ENCODE measurements at places on chromosomes 3 and 15.

DNA sequence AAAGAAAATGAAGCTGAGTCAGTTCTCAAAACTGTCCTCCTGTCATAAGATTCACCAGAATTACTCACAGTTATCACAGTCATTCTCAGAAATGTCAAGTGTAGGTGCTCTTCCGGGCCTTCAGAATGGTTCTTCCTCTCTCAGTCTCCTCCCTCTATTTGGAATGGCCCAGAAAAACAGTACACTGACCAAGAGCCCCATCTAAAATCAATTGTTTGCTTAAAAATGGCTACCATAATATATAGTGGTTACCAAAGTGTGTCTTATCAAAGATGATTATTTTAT, 99.8 kb downstream of the MECOM start:
- DNase-seq, result no peak

- DNase-seq, result no peak
Measured at GRCh38 chr3:123499322-123499721, 50.4 kb upstream of the ADCY5 start.

GRCh38 chr15:62559381-62559733, 394.3 kb upstream of the C2CD4B start:
- no peak for DNase-seq

DNA sequence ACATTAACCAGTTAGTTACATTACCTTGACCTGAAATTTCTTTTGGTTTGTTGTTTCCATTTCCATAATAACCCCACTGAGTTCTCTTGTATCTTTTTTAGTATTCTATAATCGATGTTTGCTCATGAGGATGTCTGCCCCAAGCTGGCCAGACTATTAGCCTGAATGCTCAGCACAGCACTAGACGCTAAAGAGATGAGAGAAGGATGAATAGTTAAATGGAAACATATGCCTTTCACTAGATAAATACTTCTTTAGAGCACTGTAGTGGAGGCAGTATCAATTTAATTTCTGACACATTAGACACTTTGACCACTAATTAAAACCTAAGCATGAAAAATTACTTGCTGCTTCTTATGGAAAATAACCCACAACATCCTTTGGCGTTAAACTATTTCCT, 654.9 kb upstream of the KCNMB2 start:
- no peak for DNase-seq

DNA sequence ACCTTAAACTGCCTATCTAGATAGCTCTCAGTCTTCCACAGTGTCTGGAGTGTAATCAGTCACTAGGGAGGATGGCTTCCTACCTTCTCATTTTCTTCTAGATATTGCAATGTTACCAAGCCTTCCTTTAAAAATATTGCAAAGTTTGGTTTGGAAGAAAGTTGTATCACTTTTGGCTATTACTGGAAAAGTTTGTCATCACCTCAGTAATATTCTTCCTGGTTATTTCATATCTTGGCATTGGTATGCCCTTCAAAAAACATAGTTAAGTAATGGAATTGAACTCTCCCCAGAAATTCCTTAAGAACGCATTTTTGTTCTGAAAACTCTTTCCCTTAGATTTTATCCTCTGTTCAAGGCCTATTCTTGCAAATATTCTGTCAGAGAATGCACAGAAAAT, 179.3 kb upstream of the MME start:
- DNase-seq, result no peak

DNA sequence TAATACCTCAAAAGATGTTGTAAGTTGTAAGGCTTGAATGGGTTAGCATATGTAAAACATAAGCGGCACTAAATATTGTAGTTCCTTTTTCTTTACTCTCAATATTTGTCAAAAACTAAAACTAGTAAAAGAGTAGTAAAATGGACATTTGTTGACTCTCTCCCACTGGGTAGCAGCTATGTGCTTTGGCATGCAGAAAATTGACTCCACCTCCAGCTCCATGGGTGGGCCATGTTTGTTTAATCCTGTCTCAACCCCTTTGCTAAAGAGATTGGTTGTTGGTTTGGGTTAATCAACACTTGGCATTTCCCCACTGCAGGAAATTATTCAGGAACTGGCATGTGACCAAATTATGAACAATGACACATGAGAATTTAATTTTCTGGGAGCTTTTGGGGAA, 114.8 kb downstream of the EOMES start:
- no peak for DNase-seq

DNA sequence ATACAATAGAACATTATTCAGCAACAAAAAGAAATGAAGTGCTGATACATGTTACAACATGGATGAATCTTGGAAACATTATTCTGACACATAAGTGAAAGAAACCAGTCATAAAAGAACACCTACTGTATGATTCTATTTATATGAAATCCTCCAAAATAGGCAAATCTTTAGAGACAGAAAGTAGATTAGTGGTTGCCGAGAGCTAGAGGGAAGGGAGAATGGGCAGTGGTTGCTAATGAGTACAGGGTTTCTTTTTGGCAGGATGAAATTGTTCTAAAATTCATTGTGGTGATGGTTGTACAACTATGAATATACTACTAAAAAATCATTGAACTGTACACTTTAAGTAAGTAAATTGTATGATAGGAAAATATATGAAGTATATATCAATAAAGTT, 6.3 kb upstream of the LRRC58 start:
- DNase-seq, result no peak

DNA sequence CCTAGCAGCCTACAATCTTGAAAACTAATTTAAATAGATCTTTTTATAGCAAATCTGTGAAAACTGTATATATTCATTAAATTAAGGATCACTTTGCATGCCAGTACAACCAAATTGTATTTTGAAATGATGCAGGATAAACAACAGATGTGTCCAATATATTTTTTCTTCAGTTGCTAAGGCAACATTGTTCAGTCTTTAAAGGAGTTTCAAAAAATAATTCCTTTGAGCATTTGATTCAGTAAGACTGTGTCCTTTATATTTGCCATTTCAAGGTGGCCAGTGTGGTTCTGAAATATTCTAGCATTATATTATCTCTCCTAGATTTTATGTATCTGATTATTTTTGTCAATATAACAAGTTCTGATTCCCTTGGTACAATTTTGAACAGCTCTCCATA, 254.7 kb downstream of the PLOD2 start:
- no peak for DNase-seq

DNA sequence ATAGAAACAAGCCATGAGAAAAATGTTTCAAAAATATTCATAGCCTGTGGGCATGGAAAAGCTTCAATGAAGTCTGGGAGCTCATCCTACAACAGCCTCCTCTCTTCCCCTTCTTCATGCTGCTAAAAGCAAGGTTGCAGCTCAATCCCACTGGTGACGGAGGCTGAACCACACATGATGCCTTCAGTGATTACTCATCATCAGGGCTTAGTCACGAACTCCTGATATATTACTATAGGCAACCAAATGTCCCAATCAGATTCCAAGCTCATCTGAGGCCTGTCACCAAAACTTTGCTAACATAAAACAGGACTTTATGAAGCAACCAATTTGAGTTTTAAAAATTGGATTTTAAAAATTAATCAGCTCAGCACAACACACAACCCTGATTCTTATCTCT, 24.0 kb upstream of the SLC24A5 start:
- DNase-seq, result peak; percentile 56

- peak; percentile 44 for DNase-seq
Measured at GRCh38 chr3:44048196-44048924, 193.3 kb upstream of the TOPAZ1 start.

DNA sequence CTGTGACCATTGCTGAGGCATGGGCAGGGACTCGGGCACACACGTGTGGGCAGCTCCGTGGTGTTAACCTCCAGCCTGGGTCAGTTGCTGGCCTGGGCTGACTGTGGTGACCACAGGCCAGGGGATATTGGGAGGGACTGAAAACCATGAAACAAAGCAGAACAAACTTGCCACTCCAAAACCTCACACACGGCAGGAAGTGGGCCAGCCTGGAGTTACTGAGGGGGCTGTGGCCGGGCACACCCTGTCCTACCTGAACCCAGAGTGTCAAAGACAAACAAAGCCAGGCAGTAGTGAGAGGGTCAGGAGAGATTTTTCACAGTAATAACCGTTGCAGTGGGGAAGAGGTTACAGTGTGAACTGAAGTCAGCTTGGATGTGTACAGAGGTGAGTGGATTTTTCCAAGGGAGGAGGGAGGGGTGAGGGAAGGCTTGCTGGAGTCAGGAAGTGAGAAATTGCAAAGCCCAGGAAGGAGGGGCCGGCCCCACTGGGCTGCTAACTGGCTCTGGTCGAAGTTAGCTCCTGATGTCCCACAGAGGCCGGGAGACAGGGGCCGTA, 40.0 kb upstream of the ATP10A start:
- no peak for DNase-seq

- DNase-seq, result no peak
Measured at GRCh38 chr3:43024181-43024885, 45.2 kb downstream of the GASK1A start.

DNA sequence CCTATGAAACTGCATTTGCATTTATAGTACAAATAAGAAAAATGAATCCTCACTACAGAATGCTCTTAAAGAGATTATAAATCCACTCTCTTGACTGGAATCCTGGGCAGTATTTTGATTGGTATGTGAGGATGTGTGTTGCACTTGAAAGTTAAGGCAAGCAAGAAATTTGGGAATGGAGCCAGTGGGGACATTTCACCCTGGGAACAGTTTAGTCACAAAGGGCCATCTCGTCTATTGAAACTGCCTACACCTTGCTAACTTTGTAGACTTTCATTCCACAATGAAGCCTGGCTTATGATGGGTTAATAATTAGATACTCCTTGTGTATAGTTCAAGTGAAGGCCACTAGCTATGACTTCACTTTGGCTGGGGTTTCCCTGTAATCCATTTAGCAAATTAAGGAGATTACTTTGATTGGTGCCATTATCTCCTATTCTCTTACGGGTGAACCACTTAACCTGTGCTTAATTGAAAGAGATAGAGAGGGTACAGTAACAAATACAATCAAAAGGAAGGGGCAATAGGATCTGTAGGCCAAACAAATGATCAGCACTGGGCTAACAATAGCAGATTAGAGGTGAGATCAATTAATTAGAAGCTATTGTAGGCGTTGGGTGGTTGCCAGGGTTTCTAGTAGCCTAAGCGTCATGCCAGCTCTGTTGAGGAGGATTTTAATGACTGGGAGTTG, 146.9 kb upstream of the RARB start:
- DNase-seq, result peak; percentile 25

DNA sequence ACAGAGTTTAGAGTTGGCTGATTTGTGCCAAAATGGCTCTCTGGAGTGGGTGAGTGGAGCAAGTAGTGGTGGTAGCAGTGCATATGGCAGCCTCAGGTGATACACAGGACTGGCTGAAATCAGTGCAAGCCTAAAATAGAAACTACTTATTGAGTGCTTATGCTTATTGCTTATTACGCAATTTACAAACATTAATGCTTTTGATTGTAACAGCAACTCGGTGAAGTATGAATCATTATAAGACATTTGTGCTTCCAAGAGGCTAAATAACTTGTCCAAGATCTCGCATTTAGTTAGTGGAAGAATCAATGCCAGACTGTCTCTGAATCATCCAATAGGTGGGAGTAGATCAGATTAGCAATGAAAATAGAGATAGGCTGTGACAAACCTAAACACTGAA, 353.8 kb downstream of the NAALADL2 start:
- peak; percentile 34 for DNase-seq

GRCh38 chr3:9013782-9014563, 50.7 kb upstream of the RAD18 start:
- no peak for DNase-seq

GRCh38 chr3:132669256-132669777, 9.2 kb downstream of the UBA5 start:
- no peak for DNase-seq
